ENCODE measurements at places on chromosomes 1 and 21.
A peak's percentile ranks its signal among the peaks of the same experiment; 100 is the strongest.

DNA sequence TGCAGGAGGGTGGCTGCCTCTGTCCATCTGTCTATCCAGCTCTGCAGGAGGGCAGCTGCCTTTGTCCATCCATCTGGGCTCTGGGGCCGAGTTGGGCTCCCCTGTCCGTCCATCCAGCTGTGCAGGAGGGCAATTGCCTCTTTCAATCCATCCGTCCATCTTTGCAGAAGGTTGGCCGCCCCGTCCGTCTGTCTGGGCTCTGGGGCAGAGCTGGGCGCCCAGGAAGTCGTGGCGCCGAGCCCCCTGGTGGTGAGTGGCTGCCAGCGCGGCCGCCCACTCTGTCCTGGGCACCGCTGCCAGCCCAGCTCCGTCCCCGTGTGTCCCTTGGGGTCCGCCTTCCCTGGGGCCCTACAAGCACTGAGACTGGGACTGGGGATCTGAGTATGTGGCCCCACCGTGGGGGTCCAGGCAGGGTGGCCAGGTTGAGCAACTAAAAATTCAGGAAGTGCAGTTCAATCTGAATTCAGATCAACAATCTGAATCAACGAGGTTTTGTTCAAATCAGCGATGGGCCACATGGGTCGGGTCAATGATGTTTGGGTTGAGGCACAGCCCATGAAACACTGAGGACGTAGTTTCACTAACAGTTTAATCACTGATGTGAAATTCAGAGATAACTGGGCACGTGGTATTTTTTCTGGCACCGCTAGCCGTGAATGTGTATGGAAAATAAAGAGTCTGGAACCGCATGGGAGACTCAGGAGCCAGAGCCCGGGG is 99.1 kb upstream of the ACTRT2 start:
- no peak for DNase-seq

DNA sequence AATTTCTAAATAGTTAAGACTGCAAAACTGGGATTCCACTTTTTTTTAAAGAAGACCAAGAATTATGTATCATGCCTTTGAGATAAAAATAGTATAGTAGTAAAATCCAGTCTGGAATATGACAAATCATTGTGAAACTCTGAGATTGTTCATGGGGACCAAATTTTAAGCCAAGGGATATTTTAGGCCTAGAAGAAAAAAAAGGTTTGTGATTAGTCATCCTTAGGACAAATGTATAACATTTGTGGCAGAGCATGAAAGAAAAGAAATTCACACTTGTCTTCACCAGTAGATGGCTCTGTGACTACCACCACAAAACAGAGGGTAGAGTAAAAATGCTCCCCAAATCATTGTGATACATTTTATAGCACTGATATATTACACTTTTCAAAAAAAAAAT is 226.1 kb downstream of the KCTD3 start:
- DNase-seq: peak; percentile 11

- DNase-seq: no peak
Observed at GRCh38 chr1:167268347-167268787, 47.7 kb downstream of the POU2F1 start.

DNA sequence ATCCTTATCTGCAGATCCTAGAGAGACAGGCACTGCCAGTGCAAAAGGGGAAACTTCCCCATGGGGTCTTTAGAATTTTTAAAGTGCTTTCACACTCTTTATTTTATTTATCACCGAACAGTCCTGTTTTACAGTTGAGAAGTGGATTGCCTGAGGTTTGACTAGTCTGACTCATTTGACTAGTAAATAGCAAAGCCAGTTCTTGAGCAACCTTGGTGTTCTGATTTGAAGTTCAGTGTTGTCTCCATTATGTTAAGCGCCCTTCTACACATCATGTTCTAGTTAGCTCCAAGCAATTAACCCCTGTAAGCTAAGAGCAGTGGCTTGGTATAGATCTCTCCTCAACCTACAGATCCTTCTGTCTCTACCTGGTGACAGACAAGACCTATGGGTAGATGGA is 262.9 kb downstream of the CACNA1E start:
- no peak for DNase-seq

DNA sequence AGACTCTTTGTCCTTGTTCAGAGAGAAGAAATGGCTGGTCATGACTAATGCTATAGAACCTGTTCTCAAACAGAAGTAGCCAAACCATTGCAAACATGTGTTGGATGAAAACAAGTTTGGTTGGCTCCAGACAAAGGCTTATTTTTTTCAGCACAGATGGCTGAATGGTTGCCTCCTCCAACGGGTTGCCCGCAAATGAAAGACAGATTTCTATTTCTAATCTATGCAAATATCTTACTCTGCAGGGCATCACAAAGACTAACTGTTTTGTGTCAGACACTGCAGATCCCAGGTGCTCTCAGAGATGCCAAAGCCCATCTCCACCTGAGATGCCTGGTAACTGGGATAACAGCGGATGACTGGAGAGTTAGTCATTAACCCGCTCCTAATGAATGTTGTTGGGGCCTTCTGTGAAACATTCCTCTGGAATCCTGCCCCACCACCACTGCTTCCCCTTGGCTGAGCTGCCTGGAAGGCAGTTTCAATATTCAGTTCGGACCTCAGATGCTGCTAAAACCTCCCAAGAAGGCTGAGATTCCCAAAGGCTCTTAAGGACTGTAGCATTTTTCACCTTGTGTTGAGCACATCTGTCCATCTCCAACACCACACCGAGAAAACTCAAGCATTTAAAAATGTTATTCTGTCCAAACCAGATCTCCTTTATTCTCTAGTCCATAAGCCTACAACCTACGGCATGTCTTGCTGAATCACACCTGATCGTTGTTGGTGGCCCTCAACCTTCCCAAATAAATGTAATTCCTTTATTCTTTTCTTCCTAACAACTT is 104.4 kb downstream of the PTPN14 start:
- peak; percentile 99 for DNase-seq

DNA sequence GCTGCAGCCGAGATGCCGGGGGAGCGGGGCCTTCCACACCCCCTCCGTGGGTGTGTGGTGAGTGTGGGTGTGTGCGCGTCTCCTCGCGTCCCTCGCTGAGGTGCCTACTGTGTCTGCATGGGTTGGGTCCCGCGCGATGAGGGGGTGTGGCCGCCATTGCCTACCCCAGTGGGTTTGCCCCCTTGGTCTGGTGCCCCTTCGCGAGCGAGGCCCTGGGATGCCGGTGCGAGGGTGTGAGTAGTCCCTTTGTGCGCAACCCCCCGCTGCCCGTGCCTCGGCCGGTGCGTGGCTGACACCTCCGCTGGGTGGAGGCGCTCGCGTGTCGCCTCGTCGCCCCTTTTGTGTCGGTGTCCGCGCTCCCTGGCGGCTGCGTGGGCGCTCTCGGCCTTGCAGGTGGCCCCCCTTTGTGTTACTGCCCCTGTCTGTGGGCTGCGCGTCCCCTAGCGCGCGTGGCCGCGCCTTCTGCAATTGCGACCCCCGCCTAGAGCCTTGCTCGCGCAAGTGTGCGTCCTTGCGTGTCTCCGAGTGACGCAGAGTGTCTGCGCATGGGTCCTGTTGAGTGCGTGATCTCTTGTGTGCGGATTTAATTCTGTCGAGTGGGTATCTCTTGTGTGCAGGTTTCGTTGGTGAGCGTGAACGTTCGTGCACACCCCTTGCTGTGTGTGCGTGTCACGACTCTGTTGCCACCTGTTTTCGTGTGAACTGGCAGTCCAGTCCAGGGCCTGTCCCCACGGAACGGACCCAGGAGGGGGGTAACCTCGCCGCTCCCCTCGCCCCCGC is 553 bp downstream of the TTC3 start:
- DNase-seq: peak; percentile 43

DNA sequence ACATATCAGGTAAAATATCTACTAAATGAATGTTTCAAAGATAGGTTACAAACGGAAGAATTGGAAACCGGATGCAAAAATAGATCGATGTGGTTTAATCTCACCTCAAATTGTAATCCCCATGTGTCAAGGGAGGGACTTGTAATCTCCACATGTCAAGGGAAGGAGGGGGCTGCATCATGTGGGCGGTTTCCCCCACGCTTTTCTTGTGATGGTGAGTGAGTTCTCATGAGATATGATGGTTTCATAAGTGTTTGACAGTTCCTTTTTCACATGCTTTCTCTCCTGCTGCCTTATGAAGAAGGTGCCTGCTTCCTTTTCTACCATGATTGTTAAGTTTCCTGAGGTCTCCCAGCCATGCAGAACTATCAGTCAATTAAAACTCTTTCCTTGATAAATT is 408.7 kb upstream of the TMPRSS15 start:
- DNase-seq: no peak

- no peak for DNase-seq
Observed at GRCh38 chr1:157515141-157515540, 37.2 kb downstream of the FCRL5 start.

DNA sequence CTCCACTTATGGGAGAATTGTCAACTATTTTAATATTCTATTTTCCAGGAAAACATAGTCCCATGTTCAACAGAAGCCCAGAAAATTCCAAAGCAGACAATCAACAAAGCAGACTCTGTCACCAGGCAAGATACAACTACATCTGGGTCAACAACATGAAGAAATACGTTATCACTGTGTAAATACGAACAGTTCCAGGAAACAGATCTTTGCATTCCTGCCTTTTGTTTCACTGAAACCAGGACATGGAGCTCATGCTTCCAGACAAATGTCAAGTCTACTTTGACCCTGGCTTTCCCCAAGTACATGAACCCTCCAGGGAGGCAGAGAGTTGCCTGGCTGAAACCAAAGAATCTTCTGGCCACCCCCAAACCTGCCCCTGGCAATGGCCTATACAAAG is 106.7 kb downstream of the SETD4 start:
- no peak for DNase-seq

DNA sequence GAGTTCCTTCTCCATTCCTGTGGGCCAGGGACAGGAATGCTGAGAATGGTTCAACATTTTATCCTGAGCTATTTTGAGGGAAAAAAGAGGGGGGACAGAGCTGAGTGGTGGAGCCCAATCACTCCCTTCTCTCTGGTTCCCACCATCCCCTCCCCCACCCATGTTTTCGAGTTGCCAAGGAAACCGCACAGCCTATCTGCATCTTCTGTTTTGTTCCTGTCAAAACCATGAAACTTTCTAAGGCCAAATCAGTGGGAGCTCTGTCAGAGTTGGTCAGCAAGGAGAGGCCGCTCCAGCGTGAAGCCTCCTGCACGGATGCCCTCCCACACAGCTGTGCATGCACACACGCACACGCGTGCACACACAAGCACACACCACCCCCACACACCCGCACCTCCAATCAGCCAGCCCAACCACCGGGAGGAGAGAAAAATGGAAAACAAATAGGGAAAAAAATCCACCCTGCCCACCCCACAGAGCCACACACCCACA is 54.5 kb upstream of the ATP2B4 start:
- no peak for DNase-seq

GRCh38 chr1:85576642-85577418 is 3.7 kb upstream of the CCN1 start:
- DNase-seq: peak; percentile 93

All from RPMI7951 (cell line).